ENCODE measurements at places on chromosomes 4 and X. TPM values are rescaled to one million over a fixed set of nuclear protein-coding genes. Genes with fewer than 3 reads are reported as not detected.

Gene ARMCX4
- 12.0 TPM for total RNA-seq

Gene GNRHR
- not detected for total RNA-seq

Gene CFI
- total RNA-seq, result 1.6 TPM

Gene LETM1
- total RNA-seq, result 102 TPM

Gene UGDH
- total RNA-seq, result 62.1 TPM

Gene CYSLTR1
- 2.1 TPM for total RNA-seq

Gene STOX2
- total RNA-seq, result 2.9 TPM

Gene TEX11
- not detected for total RNA-seq

Gene TRIML2
- total RNA-seq, result not detected

Gene BTK
- total RNA-seq, result not detected

Gene SLC10A3
- total RNA-seq, result 9.7 TPM
